ENCODE measurements at places on chromosomes 11 and 22. TPM values are rescaled to one million over a fixed set of nuclear protein-coding genes. Genes with fewer than 3 reads are reported as not detected.

The NLRP6 gene
- total RNA-seq = not detected

The YPEL4 gene
- 0.79 TPM for total RNA-seq

The OSM gene
- total RNA-seq = not detected

The BTBD18 gene
- not detected for total RNA-seq

The CD3G gene
- not detected for total RNA-seq

The HEPN1 gene
- total RNA-seq = not detected

The CAVIN3 gene
- 433 TPM for total RNA-seq

Data from aortic smooth muscle cell (primary cell).